ENCODE measurements at places on chromosomes 7 and 10.
A peak's percentile ranks its signal among the peaks of the same experiment; 100 is the strongest.

DNA sequence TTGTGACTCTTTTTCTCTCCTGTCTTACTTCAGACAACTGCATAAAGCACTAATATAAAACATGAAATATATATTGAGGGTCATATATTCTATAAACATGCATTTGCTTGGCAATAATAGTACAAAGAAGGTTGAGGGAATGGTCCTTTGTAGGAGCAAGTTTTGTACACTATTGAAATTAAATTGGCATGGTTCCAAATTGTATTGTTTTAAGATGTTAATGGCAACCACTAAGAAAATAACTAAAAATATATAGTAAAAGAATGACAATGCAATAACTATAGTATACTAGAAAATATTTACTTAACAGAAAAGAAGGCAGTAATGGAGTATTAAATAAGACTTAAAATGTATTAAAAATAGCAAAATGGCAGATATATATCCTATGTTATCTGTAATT is 33.7 kb upstream of the KAT6B start:
- DNase-seq = no peak

DNA sequence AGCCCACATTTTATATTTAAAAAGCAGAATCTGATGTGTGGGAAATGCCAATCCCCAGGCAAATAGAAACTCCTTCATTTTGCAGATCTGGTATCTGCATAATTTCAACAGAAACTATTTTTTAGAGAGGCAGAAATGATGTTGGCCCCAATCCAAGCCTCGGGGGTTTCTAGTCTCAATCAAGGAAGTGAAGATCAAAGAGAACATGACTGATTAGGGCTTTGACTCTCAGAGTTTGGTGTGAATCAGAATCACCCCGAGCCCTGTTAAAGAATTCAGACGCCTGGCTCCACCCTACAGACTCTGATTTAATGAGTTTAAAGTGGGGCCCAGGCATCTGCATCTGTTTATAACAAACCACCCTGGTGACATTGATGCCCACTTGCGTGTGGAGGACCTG is 36.7 kb upstream of the UBE2H start:
- DNase-seq = no peak

DNA sequence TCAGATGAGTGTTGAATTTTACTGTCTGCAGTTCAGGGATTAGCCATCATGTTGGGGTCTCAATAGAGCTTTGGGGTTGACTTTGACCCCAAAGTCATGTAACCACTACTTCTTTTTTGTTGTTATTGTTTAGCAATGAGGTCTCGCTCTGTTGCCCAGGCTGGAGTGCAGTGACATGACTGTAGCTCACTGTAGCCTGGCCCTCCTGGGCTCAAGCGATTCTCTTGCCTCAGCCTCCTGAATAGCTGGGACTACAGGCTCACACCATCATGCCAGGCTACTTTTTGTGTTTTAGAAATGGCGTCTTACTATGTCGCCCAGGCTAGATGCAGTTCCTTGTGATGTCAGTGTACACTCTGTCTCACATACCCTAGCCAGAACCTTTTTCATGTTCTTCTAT is 598.4 kb downstream of the LRMDA start:
- no peak for DNase-seq

DNA sequence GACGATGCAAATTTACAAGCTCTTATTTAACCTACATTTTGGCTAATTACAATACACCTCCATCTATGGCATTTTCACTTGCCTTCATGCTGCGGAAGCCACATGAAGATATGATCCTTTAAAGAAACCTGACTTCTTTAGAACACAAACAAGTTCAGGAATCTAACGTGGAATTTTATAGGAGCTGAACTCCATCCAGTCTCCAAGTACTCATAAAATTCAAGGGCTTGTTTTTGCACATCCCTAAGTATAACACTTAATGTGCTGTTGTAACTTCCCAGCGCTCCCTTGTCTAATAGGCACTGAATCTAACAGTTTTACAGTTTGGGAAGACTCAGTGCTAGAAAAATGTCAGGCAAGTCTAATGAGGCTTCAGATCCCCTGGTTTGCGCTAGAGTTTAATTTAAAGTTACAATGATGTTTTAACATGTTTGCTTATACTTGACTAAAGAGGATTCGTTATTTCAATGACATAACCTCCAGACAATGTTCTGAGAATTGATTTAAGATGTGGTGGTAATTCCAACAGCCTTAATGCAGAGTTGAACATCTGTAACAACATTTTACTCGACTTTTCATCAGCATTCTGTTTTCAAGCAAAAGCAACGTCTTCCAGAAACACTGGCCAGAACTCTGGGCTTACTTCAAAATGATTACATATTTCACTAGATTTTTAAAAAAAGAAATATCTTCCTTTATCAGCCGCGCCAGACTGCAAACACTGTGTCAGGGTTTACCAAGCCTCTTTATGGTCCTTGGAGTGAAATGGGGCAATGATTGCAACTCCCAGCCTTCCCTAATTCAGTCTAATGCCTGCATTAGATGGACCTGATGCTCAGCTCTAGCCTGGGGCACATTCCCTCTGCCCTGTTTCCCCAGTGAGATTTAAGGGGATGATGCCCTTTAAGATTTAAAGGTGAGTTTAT is 664.3 kb downstream of the KCNMA1 start:
- no peak for DNase-seq

- DNase-seq = no peak
Measured at GRCh38 chr10:86198271-86198670, 168.3 kb downstream of the GRID1 start.

- DNase-seq = no peak
Measured at GRCh38 chr7:85356916-85357315, 170.1 kb upstream of the SEMA3D start.

DNA sequence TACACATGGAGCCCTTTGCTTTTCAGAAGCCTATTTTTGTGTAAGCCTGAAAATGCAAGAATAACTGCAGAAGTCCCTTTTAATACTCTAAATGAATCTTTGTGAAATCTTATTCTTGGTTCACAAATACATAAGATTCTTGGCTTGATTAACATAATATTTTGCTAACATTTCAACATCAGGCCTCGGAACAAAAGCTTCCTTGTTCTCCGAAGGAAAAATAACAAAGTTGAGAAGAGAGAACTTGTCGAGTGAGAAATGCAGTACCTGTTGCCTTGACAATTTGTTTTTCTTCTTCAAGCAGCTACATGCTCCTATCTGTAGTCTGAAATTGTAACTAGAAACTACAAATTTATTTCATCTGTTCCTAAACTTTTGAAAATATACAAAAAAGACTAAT is 8.5 kb downstream of the NT5C2 start:
- no peak for DNase-seq

DNA sequence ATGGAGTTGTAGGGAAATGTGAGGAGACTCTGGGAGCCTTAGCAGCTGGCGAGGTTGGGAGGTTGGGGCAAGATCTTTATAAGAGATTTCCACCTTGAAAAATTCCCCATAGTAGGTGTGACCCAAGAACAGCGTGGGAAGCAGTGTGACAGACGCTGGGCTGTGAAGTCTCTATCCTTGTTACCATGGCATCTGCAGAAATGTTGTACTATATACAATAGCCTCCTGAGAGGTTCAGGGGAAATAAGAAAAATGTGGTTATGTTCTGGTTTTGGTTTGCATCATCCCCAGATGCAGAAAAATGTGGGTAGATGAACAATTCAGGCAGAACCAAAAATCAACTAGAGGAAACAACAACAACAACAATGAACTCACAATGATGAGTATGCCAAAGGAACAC is 498.6 kb downstream of the SH2D4B start:
- DNase-seq = no peak

- DNase-seq = no peak
Measured at GRCh38 chr7:91710881-91711280, 169.6 kb downstream of the MTERF1 start.

DNA sequence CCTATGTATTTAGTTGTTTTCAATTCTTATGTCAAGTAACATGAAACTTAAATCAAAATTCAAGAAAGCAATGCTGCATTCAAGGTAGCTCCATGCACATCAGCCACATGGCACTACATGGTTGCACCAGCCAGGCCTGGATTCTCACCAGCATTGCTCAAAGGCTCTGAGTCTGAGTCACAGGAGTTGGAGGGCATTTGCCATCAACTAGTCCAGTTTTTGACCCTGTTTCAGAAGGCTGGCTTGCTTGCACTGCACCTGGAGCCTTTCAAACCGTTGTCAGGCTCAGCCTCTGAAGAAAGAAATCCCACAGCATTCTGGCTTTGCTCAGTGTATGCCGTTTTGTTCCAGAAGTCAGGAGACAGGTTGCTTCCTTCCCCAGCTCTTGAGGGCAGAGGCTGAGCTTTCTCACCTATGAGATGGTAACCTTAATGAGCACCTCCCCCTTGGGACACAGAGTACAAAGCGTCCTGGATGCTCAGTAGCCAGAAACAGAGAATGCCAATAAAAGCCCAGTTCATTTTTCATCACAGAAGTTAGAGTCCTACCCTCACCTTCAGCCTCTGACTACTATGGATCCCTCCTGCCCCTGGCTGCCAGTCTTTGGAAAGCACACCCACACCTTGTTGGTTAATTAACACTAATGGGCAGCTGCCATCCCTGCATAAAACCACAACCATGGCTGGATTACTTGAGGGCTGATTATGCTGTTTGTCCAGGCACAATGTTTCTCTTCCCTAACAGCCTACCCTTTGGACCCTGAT is 288.4 kb upstream of the LRRTM3 start:
- no peak for DNase-seq

DNA sequence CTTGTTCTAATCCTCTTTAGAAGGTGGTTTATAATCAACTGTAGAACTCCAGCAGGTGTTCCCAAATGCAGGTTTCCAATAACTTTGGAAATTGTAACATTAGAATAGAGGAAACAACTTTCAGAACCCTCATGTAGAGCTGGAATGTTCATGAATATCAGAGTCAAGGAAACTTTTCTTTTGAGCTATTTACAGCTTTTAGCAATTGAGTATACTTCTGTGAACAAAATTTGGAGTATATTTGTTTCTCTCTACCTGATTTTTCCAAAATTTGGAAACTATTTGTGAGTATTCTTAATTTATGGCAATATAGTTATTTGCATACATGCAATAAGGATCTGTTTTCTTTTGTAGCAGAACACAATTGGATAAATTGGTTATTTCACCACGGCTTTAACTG is 2.8 kb upstream of the CFAP43 start:
- no peak for DNase-seq

GRCh38 chr7:94067047-94067446 is 62.9 kb upstream of the BET1 start:
- DNase-seq = no peak

GRCh38 chr10:127194111-127194510 is 2.3 kb downstream of the INSYN2A start:
- no peak for DNase-seq

DNA sequence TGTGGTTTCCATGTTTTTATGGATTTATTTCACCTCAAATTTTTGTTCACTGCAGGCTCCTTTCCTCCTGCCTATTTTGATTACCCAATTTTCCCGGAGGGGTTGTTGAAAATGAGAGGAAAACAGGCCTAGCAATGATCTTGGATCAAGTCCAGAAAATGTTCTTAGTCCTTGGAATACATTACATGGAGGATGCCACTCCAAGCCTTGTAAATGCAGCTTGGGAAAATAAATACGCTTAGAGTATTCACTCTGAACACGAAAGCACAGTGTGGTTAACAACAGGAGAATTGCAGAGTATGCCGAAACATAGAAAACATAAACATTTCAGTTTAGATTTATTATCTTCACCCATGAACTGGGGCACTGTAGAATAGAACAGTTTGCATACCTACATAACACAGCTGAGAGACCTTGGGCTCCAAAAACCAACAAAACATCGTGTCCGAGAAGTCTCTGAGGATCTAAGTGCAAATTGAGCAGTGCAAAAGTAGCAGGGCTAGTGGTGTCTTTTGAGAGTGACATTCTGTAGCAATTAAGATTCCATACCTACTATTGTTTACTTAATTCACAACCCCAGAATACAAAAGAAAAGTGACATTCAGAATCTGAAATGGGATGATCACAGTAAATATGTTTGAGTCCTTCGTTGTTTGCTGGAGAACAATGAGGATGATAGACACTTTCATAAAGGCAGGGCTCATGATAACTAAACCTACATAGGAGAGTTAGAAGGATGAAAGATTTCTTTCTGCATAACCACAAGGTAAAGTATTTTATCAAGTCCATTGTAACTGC is 7.6 kb upstream of the CD36 start:
- no peak for DNase-seq

DNA sequence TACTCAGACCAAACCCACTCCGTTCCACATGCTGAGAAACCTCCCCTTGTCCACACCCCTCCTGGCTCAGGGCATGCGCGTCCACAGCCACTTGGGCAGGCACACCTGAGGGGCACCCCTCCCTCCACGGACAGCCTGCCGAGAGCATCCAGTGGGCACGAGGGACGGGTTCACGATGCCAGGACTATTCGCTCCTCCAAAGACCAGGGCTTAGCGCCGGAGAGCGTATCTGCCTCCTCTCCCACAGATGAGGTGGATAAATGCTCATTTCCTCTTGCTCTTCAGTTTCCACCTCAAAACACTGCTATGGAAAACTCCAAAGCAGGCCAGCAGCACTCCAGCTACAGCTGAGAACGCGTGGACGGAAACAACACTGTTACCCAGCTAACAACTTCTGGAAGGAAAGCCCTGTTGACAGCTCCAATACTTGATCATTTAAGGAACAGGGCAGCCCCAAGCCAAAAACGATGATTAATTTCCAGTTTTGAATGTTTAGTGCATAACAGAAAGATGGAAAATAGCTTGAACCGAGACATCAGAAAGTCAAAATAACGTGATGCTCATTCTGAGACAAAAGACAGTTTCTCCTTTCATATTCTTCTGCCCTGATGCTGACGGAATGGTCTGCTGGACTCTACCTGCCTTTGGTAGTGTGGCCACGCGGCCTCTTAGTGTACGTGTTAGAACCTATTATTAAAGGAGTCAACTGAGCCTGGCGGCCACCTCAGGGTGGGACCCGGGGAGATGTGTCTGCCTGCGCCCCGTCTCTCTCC is 204.7 kb downstream of the DNAJB6 start:
- no peak for DNase-seq

DNA sequence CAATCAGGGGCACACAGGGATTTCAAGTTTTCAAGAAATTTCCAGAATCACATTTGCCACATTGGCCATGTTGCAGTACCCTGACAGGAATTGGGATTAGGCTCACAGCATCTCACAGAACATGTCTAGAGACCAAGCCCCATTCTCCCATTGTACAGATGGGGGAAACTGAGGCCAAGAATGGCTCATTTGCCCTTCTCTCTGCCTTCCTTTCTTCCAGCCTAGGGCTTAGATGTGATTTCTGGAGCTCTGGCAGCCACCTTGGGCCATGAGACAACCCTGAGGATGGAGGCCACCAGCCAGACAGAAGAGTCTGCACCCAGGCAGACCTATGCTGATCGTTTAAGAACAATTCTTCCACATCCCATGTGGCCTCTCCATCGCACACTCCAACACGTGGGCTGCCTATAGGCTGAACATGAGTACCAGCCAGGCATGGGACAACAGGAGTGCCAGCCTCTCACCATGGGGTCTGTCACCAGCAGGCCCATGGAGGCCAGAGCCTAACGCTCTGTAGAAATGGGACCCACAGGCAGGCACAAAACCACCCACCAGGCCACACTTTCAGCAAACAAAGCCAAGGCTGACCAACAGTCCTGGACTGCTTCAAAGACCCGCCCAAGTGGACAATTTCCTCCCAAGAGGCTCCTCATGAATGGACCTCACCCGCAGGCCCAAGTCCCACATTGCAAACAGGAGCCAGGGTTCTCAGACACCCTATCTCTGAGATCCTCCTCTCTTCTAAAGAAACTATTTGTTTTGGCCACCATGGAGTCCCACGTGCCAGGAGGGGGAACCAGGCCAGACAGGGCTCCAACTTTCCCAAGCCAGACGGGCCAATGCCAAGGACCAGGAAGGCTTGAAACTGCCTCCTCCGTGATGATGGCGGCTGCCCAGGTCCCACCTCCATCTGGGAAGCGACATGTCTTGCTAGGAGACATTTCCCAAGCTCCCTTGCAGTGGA is 20.7 kb downstream of the PDGFA start:
- no peak for DNase-seq

GRCh38 chr7:139620676-139621344 is 97.3 kb downstream of the CLEC2L start:
- DNase-seq = peak; percentile 50

Data from germinal center (tissue), 1 donor.